ENCODE measurements at places on chromosomes 2 and 18.

DNA sequence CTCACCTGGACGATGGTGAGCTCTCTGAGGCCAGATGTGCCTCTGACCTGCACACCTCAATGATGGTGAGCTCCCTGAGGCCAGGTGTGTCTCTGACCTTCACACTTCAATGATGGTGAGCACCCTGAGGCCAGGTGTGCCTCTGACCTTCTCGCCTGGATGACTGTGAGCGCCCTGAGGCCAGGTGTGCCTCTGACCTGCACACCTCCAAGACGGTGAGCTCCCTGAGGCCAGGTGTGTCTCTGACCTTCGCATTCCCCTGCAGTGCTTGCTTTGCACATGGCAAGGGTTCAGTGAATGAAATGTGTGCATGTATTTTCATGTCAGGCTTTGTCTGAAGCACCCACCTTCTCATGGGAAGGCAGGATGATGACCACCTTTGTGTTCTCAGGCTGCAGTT is 95.5 kb downstream of the PTGR3 start:
- no peak for DNase-seq

DNA sequence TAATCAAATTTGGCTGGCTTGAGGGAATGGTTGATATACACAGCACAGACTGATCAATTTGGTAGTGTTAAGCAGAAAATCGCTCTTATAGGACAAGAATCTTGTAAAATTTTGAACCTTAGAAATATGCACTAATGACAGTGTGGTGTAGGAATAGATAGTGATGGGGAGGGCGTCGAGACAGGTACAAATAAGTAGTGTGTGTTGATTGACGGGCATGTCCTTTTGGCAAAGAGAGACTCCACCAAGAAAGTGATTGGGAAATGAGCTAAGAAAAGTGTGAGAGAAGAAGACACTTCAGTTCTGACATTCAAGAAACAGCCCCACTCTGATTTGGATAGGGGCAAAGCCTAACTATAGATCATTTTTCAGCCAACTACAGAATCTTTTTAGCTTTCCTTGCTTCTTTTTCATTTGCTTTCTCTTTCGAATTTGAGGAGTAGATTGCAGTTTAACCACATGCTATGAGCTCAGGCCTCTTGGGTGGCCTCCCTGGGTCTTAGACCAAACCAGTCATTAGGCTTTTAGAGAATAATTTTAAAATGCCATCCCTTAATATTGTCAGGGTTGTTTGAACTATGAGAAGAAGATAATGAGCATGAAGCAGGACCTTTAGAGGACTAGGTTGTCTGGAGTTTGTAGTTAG is 127.1 kb downstream of the CERS6 start:
- no peak for DNase-seq

DNA sequence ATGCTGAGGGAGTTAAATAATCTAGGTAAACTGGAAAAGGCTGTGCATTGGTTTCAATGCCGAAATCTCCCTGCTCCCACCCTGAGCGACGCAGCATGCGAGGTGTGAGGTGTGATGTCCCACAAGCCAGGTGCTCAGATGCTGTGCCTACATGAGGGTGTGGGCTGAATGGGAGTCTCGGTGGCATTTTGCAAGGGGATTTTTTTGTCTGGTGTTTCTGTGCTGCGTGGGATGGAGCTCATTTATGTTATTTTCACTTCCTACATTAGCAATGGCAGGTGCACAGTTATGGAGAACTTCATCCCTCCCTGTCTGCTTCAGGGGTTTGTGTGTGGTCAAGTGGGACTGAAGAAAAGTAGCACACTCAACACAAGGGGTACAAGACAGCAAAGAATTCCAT is 110.2 kb upstream of the CCDC68 start:
- DNase-seq = no peak

- no peak for DNase-seq
These were observed 720 bp downstream of the KRTCAP3 start for GRCh38 chr2:27442920-27443282.

- DNase-seq = no peak
These were observed 70.4 kb downstream of the MYL12B start for GRCh38 chr18:3332376-3332775.

GRCh38 chr2:103823847-103824246 is 1030.1 kb upstream of the POU3F3 start:
- DNase-seq = peak; percentile 41

DNA sequence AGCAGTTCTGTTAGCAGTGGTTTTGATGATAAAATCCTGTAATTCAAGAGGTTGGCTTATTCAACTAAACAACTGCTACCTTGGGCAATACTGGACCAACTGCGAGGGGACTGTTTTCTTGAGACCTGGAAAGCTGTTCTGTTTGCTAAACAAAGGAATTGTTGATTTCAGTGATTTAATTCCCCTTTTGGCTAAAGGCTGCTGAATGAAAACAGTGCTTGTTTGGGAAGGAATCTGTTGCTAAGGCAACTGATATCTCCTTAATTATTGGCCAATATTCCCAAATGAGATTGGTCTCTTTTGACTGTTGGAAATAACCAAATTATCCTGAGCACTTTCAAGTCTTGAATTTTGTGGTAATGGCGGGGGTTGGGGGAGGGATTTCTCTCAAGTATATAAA is 136.8 kb downstream of the CAMKMT start:
- no peak for DNase-seq

- no peak for DNase-seq
These were observed 46.9 kb upstream of the KCNH7 start for GRCh38 chr2:162885281-162886070.

DNA sequence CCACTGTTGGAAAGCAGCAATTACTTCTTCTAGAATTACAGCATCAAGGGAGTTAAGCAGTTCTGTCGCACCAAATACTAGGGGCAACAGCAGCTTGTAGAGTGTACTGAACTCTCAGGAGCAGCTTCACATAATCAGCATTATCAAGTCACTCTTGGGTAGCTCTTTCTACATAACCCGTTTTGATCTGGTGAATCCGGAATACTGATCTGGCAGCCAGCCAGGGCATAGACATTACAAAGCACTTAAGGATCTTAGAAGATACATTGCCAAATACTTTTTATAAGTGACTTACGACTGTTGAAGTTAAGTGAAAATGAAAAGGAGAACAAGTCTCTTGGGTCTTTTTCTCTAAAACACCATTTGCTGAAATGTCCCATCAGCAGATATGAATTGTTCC is 73.2 kb upstream of the NETO1 start:
- no peak for DNase-seq

- no peak for DNase-seq
These were observed 106.9 kb downstream of the GFPT1 start for GRCh38 chr2:69279931-69280681.

GRCh38 chr18:52451851-52452250 is 111.9 kb downstream of the DCC start:
- no peak for DNase-seq

DNA sequence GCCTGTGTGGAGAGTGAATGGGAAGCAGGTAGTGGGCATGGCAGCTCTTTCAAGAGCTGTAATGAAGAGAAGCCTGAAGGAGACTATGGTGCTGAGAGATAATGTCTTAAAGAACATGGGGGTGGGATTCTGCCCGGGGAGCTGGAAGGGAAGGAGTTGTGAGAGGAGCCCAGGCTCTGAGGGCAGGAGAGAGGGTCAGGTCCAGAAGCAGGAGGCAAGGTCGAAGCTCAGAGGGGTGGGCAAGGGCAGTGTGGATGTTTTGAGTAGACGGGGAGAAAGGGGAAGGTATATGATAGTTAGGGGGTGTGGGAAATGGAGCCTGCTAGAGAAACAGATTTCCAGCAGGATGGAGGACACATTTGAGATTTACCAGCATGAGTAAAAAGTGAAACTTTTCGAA is 2.1 kb downstream of the CAPN10 start:
- DNase-seq = no peak

GRCh38 chr2:216959433-216959832 is 99.6 kb upstream of the TNP1 start:
- no peak for DNase-seq

- DNase-seq = no peak
These were observed 1263.4 kb downstream of the DSC3 start for GRCh38 chr18:29779096-29779495.

DNA sequence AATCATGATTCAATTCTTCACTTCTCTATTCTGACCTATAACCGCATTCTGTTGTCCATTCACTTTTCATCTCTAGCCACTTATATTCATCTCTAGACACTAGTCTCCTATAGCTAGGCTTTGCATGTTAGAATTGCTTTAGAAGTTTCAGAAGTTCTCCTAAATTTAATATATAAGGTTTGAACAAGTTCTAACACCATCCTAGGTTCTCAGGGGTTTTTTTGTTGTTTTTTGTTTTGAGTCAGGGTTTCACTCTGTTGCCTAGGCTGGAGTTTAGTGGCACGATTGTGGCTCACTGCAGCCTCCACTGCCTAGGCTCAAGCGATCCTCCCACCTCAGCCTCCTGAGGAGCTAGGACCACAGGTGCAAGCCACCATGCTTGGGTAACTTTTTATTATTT is 19.9 kb downstream of the WDSUB1 start:
- no peak for DNase-seq

DNA sequence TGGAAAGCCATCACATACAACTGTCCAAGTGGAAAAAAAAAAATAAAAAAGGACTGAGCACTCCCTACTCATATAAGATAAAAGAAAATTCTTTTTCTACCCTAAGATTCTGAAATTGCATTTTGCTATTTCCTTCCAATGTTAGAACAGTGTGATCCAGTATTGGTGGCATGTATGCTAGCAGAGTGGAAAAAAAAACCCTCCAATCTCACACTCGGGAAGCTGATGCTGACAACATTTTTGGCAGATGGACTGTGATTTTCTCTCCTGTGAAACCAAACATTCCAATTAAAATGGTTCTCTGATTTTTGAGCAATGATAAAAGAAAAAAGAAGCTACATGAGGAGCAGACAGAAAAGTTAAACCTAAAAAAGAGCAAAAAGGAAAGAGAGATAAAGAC is 419.8 kb downstream of the DPP10 start:
- DNase-seq = no peak

- DNase-seq = no peak
These were observed 357.3 kb upstream of the SLC8A1 start for GRCh38 chr2:40809156-40809555.

DNA sequence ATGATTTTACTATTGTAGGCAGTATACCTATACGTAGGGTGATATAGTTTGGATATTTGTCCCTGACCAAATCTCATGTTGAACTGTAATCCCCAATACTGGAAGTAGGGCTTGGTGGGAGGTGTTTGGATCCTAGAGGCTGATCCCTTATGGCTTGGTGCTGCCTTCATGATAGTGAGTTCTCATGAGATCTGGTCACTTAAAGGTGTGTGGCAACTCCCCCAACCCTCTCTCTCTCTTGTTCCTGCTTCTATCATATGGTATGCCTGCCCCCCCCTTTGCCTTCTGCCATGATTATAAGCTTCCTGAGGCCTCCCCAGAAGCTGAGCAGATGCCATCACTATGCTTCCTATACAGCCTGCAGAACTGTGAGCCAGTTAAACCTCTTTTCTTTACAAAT is 1.7 kb upstream of the SERPINB10 start:
- no peak for DNase-seq

- DNase-seq = no peak
These were observed 20.6 kb upstream of the CNOT11 start for GRCh38 chr2:101231937-101232730.

GRCh38 chr18:39347701-39348100 is 1782.1 kb upstream of the CELF4 start:
- DNase-seq = no peak

GRCh38 chr18:44134447-44134846 is 546.2 kb upstream of the SETBP1 start:
- DNase-seq = no peak

DNA sequence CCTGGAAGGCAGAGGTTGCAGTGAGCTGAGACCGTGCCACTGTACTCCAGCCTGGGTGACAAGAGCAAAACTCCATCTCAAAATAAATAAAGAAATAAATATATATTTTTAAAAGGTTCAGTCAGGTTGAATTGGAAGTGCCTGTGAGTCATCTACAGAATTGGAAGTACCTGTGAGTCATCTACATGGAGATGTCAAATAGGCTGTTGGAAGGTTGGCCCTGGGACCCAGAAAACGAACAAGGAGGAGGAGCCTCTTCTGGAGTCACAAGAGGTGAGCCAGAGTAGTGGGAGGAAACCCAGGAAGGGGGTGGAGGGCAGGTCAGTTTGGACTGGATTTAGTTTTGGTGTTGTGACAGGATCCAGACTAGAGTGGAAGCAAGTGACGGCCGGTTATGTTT is 15.2 kb upstream of the SCYGR1 start:
- no peak for DNase-seq

- DNase-seq = no peak
These were observed 139.8 kb downstream of the LTBP1 start for GRCh38 chr2:33086400-33087015.

GRCh38 chr2:82320296-82320695 is 2015.7 kb upstream of the LRRTM1 start:
- no peak for DNase-seq

- no peak for DNase-seq
These were observed 87.5 kb upstream of the RASGRP3 start for GRCh38 chr2:33388996-33389395.

DNA sequence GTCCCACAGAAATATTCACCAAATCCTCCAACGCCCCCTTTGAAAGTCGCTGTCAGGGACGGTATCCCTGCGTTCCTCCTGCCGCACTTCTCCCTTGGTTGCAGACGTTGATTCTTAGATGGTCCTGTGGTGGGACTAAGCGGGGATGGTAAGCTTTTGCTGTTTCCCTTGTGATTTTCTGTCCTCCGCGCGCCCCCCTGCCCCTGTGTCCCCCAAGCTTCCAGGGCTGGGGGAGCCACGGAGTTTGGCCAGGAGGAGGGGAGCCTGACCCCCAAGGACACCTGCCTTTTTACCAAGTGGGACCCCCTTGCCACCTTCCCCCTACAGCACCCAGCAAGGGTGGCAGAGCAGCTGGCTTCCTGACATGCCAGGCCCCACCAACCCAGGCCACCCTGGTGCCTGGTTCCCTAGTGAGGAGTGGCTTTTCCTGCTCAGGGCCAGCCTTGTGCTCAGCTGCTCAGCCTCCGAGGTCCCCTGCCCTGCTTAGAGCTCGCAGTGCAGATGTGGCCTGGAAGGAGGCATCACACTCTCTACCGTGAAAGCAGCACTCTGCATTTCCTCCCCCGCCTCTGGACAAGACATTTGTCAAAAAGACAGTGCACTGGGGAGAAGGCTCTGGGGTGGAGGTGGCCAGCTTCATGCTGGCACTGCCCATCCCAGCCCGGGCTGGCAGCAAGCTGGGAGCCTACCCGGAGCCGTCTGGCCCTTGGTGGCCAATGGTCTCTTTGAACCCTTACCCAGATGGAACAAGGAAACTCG is 49.4 kb downstream of the TWIST2 start:
- no peak for DNase-seq

DNA sequence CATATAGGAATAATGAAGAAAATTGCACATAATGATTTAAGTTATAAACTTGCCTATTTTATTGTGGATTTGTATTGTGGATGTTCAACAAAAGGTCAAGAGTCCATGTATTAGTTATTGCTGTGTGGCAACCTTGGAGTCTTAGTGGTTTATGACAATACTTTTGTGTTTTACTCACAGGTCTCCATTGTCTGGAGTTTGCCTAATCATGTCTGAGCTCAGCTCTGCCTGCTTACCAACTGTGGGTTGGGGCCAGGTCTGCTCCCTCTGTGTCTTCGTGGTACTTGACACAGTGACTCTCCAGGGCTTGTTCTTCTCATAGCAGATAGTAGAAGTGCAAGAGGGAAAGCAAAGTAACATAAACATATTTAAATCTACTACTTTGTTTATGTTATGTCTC is 382.5 kb downstream of the CBLN2 start:
- DNase-seq = peak; percentile 6

Data from epithelial cell of proximal tubule (primary cell).